Activated CD4-positive, alpha-beta T cell treated with anti-CD3 and anti-CD28 coated beads, Interleukin-2, amount 10 ng/mL, durations not matched to agents 7 days and 5 days (primary cell): ENCODE measurements at places on chromosomes 1 and 21.

GRCh38 chr21:46188226-46189212 lies 4.3 kb upstream of the SPATC1L start:
- DNase-seq = no peak

DNA sequence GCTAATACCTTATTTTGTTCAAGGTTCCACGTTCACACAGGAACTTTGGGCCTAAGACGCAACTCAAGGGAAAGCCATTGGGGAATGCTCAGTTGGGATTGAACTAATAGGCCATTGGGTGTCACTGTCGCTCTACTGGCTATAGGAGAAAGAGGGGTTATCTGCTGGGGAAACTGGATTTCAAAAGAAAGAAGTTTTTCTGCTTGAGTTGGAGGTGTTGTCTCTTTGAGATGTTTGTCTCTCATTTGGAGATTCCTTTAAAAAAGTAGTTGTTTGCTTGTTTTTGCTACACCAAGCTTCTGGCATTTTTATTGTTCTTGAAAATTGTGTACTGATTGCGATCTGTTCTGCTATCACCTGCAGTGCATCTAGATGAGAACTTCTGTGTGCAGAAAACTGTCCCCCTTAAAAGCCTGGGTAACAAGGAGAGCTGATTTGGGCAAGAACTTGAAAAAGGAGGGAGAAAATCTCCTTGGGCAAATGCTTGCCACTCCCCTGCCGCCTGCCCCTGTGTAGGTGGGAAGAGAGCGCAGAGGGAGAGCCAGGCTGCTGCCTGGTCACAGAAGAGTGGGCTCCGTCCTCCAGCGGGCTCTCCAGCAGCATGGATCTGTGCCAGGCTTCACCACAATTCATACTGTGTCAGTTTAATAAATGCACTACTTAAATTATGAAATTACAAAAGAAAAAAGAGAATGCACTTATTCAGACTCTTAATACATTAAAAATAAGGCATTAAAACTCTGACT lies 39.9 kb downstream of the PEX14 start:
- peak; percentile 30 for DNase-seq

DNA sequence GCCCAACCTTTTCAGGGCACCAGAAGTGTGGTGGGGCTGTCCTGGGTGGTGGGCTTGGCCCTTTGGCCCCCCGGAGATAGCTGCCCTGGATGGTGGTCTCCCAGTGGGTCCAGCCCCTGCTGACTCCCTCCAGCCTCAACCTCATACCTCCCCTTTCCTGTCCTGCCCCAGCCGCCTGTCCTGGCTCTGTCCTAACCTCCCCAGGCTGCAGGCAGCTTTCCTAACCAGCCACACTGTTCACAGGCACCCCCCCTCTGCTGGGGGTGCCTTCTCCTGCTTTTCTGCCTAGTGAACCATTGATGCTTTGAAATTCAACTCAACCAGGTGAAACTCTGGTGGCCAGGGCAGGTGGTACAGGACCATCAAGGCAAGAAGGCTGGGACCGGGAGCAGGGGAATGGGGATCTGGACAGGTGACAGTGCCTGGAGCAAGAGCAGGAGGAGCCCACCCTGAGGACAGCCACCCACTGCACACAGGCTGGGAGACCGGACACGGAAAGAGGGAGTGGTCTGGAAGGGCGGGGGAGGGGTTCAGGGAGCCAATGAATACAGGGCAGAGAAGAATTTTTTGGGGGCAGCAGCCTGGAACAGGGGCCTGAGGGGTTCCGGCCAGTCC lies 35.9 kb downstream of the RAP1GAP start:
- DNase-seq = no peak

DNA sequence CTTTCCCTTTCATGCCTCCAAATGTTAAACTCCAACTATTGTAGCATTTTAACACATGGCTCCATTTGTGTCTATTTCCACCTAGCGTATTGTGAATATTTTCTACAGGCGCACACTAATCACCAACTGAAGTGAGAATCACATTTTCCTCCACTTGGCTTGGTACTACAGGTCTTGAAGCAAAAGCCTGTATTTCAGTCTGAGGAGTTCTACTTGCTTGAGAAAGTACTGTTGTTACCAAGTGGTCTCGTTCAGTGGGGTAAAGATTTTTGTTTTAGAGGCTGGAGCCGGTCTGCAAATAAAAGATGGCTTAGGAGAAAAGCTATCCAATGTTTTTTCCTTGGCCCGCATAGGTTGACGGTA lies 550 bp upstream of the PTBP2 start:
- no peak for DNase-seq

- DNase-seq = no peak
Measured at GRCh38 chr1:58765006-58765405, 18.8 kb downstream of the JUN start.
